ENCODE measurements at places on chromosomes 6 and 20.

DNA sequence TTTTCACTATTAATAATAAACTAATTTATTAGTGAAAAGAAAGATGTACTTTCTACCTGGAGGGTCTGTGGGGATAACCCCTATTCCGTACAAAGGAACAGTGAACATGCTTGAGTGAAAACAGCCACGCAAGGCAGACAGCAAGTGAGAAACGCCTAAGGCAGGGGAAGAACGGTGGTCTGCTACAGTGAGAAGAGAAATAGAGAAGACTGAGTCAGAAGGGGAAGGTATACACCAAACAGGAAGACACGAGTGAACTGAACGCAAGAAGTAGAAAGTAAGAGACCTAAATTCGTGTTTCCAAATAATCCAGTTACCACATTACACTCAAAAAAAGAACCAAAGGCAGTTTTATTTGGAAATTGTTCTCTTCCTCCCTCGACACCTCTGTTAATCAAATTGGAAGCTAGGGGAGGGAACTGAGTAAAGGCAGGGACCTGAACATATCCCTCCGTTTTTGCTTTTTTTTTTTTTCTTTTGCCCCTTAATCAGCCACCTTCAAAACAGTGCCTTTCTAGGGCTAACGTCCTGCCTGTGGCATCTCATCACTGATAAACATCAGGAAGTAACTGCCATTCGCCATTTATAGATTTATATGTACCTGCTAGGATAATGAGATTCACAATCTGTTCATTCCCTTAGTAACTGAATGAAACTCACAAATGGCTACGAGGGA, 48.9 kb downstream of the ATXN1 start:
- no peak for DNase-seq

GRCh38 chr20:58692579-58693225, at the start of gene NPEPL1:
NPEPL1 (plus strand) TSS chr20:58692800; CDS start chr20:58692901, 101 bp downstream.
- DNase-seq = peak; percentile 64

GRCh38 chr6:30101444-30102413, 11.2 kb downstream of the TRIM31 start:
- peak; percentile 56 for DNase-seq

DNA sequence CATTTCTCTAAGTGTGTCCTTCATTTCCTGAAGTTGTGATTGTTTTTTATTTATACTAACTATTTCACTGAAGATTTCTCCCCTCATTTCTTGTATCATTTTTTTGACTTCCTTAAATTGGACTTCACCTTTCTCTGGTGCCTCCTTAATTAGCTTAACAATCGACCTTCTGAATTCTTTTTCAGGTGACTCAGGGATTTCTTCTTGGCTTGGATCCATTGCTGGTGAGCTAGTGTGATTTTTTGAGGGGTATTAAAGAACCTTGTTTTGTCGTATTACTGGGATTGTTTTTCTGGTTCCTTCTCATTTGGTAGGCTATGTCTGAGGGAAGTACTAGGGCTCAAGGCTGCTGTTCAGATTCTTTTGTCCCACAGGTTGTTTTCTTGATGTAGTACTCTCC, 92.8 kb downstream of the ESR1 start:
- DNase-seq = no peak

GRCh38 chr20:57872816-57873409, 163.1 kb upstream of the PMEPA1 start:
- no peak for DNase-seq

- no peak for DNase-seq
Observed at GRCh38 chr6:170150590-170150945, 140.3 kb downstream of the DLL1 start.

- no peak for DNase-seq
Observed at GRCh38 chr6:39298061-39298460, 16.2 kb downstream of the KCNK17 start.

GRCh38 chr6:144745439-144745838, 460.3 kb downstream of the UTRN start:
- DNase-seq = no peak

- no peak for DNase-seq
Observed at GRCh38 chr20:44024820-44025580, 110.3 kb downstream of the TOX2 start.

- DNase-seq = no peak
Observed at GRCh38 chr6:4295058-4295782, 159.8 kb upstream of the ECI2 start.

DNA sequence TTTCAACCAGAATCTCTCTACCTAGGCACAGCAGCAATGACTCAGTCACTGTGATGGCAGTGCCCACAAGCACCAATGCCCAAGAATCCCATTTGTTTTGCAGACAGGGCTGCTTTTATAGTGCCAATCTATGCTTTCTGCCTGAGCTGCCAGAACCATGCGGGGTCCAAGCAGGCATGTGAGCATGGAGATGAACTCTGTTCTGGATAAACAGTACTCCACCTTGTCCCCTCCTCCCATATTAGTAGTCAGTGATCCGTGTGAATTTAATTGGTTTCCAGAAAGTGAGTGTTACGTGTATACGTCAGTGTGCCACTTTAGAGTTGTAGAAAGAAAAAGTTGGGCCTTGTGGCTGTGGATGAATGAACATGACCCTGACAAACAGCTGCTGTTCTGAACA, 79.4 kb downstream of the SASH1 start:
- no peak for DNase-seq

DNA sequence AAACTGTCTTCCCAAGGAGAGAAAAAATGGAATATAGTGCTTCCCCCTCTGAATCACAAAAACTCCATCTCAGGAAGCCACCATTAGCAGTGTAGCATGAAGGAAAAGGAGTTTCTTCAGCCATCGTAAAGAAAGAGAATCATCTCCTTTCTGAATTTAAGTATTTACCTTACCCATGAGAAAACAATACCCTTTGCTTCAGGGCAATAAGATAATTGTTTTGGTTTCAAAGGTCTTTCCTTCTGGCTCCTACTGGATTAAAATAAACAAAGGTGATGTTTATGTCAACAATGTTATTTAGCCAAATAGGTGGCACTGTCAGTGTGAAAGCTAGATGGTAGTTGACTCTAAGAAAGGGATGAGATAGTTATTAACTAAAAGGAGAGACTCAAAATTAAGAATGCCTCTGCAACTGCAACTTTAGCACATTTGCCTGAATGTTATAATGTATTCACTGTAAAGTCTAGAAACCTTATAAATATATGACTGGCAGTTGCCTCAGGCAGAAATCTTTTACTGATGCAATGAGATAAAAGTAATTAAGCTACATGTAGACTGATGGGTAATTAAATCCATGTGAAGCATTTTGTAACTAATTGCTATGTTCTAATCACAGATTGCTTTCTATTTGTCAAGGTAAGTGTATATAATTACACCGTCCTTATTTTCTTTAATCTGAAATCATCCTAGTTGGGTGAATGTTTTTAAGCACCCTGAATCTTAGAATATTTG, 399.0 kb downstream of the CDKAL1 start:
- no peak for DNase-seq

GRCh38 chr6:37695273-37695672, 2.4 kb downstream of the MDGA1 start:
- no peak for DNase-seq
